ENCODE measurements at places on chromosomes 6 and 20. TPM values are rescaled to one million over a fixed set of nuclear protein-coding genes. Genes with fewer than 3 reads are reported as not detected.

Gene SYCP2
- 0.52 TPM for total RNA-seq

Gene ECT2L
- not detected for total RNA-seq

Gene ZSWIM1
- total RNA-seq: 7.2 TPM

Gene MYL9
- total RNA-seq: 150 TPM

Measured in epithelial cell of alveolus of lung (primary cell).